Stimulated activated CD8-positive, alpha-beta memory T cell treated with anti-CD3 and anti-CD28 coated beads, Interleukin-4, amount 100 ng/mL, for 48 hours (primary cell): ENCODE measurements at places on chromosomes 1 and 21.
A peak's percentile ranks its signal among the peaks of the same experiment; 100 is the strongest.

DNA sequence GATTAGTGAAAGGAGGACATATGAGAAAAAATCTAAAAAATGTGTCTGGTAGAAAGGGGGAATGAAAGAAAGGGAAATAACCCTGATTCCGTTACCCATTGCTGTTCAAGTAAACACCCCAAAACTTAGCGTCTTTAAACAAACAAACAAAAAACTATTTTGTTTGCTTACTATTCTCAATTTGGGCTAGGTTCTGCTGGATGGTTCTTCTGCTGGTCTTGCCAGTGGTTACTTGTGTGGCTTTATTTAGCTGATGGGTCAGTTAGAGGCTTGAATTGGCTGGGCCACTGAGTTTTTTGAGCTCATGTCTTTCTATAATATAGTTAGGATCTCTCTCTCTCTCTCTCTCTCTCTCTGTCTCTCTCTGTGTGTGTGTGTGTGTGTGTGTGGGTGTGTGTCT lies 112.1 kb downstream of the GRIK1 start:
- DNase-seq, result no peak

- no peak for DNase-seq
Measured at GRCh38 chr1:221289103-221289502, 409.9 kb downstream of the HLX start.

- DNase-seq, result no peak
Measured at GRCh38 chr1:54926970-54927369, 40.0 kb upstream of the DHCR24 start.

DNA sequence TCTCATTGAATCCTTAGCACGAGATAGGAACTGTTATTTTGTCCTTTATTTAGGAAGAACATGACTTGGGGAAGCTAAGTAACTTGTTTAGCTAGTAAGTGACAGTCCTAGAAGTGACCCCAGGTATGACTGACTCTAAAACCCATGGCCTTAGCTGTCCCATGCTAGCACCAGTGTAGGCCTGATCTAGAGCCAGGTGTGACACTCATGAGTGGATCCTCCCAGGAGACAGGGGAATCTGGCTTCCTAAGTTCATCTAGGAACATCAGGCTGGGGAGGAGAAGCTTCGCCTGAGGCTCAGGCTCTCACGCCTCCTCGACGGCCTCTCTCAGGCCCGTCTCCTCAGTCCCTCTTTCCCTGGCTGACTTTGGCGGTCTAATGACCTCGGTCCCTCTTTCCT lies 31.2 kb downstream of the CD48 start:
- DNase-seq, result no peak

GRCh38 chr21:45805321-45805720 lies 161.8 kb downstream of the PCBP3 start:
- no peak for DNase-seq

- no peak for DNase-seq
Measured at GRCh38 chr1:29343476-29343875, 107.2 kb downstream of the PTPRU start.

DNA sequence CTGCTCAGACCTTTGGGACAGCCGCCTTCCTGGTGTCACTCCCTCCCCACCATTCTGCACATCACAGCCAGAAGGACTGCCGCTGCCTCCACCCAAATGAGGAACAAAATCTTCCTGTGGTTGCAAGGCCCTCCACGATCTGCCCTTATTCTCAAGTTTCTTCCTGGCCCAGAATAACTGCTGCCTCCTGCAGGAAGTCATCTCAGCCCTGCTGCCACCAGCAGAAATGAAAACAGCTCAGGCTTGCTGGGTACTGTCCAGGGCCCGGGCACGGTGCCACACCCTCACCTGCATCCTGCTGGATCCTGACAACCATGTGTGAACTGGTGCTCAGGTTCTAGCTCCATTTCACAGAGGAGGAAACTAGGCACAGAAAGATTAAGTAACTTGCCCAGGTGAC lies 2.8 kb downstream of the CLDN19 start:
- DNase-seq, result no peak

- no peak for DNase-seq
Measured at GRCh38 chr1:215599418-215600074, 32.4 kb downstream of the KCTD3 start.

DNA sequence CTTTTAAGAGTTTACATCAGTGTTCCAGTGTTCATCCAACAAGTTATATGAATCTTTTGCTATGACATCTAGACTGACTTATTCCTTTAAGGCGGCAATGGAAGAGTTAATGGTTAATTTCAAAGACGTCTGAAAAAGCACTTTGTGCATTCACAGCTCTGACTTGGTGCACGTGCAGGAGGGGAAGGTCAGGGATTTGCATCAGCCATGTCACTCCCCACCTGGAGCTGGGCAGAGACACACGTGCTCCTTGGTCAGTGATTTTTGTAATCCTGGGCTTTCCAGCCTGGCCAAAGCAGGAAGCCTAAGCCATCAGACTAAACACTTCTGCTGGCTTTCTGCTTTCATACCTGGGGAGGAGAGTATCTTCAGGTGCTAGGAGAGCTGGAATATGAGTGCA lies 96.3 kb downstream of the ST3GAL3 start:
- DNase-seq, result no peak

DNA sequence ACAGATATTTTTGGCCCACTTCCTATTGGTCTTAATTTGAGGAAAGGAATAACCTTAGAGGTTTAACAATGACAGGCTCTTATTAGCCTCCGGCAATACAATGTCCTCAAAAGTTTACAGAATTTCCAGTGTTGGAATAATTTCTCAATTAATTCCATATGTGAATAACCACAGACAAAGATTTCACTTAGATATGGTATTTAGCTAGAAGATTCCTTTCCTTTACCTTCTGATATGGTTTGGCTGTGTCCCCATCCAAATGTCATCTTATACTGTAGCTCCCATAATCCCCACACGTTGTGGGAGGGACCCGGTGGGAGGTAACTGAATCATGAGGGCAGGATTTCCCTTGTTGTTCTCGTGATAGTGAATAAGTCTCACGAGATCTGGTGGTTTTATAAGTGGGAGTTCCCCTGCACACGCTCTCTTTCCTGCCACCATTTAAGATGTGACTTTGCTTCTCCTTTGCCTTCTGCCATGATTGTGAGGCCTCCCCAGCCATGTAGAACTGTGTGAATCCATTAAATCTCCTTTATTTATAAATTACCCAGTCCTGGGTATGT lies 54.9 kb upstream of the RGS7 start:
- DNase-seq, result no peak

GRCh38 chr1:10865518-10866320 lies 69.3 kb upstream of the CASZ1 start:
- DNase-seq, result no peak

- DNase-seq, result no peak
Measured at GRCh38 chr1:194298007-194298598, 1111.7 kb upstream of the B3GALT2 start.

DNA sequence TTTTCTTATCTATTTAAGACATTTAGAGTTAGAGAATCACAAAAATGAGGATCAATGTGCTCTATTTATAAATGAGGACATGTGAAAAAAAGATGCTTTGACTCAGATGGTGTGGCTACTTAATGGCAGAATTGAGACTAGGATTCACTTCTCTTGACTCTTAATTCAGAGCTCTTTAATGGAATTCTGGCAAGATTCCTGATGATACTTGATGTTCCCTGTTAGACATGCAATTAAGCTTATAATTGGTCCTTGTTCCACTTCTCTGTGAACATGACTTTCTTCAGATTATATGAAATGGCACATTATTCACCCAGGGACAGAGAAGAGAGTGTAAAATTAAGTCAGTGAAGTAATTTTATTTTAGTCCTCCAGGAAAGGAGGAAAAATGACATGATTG lies 165.3 kb downstream of the LRRC7 start:
- no peak for DNase-seq

- no peak for DNase-seq
Measured at GRCh38 chr21:44260066-44260465, 1.6 kb downstream of the DNMT3L start.

GRCh38 chr1:194795917-194796593 lies 1609.6 kb upstream of the B3GALT2 start:
- DNase-seq, result no peak

- DNase-seq, result no peak
Measured at GRCh38 chr1:31691446-31691845, 12.4 kb downstream of the COL16A1 start.

DNA sequence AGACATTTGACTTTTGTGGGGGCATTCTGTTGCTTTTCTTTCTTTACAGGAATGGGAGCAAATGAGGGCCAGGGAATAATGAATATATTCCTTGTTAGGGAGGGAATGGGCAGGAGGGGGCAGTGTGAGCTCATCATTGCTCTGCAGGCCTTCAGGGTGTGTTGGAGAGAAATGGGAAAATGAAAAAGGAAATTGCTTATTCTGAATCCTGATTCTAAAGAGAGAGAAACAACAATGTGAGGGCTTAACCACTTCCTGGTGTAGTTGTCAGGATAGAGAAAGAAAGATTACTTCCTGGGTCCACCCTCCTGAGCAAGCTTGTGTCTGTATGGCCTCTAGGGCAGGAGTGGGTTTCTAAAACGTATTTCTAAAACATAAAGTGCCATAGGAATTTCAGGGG lies 28.3 kb downstream of the VANGL2 start:
- peak; percentile 54 for DNase-seq

- no peak for DNase-seq
Measured at GRCh38 chr1:58907398-58907797, 123.6 kb upstream of the JUN start.
